ENCODE measurements at places on chromosomes 2 and 18.

DNA sequence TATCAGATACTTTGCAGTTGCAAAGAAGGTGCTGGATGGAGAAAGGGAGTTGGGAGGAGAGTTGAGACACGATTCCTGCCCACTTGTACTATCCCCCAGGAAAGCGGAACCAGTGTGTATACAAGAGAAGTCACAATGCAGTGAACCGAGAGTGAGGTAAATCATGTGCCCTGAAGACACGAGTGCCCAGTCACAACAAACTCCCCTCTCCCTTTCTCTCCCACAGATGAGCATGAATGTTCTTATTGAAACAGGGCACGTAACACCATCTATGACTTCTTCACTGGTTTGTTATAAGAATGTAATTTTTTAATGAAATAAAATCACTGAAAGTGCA lies 155.7 kb downstream of the IRS1 start:
- peak; percentile 59 for DNase-seq
- no peaks in the 10 kb centered on the region for H3K36me3 ChIP-seq
- peak overlapping the region; percentile 40 for H3K27ac ChIP-seq
- H3K27me3 ChIP-seq: no peaks in the 10 kb centered on the region
- no peak overlapping the region for H3K4me3 ChIP-seq
- peaks cover 52% of the 10 kb centered on the region for H3K4me1 ChIP-seq

DNA sequence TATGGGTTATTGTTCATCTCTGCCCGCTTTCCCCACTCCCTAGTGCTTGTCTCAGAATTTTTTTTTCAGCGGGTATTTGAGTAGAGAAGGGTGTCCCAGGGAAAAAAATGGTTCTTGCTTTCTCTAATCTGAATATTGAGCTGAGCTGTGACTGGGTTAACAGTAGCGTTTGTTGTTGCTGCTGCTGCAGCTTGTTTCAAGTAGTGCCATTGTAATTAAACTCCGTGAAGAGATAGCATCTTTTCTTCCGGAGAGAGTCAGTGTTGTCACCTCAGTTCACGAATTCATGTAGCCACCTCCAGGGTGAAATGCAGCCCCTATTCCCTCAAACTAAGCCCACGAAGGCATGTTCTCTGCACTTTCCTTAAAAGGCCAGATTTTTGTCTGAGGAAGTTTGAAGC lies 1.5 kb upstream of the AAK1 start:
- H3K27me3 ChIP-seq: no peaks in the 10 kb centered on the region
- no peaks in the 10 kb centered on the region for H3K36me3 ChIP-seq
- no peak overlapping the region for H3K4me3 ChIP-seq
- no peak for DNase-seq
- H3K27ac ChIP-seq: peak overlapping the region; percentile 99

DNA sequence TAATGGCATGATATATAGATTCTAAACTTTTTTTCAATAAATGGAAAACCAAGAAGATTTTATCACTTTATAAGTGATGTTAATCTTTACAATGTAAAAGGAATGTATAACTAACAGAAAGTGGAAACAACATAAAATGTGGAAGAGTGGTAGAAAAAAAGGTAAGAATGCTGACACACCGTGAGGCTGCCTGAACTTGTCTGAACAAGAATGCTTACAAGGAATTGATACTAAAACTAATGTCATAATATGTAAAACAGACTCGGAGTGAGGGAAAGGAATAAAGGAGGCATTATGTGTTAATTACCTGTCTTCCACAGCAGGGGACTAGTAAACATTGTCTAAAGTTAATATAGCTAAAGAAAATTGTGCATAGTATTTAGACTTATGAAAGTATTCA lies 958.8 kb upstream of the TMEFF2 start:
- H3K4me1 ChIP-seq: no peaks in the 10 kb centered on the region
- no peak for DNase-seq
- H3K27me3 ChIP-seq: no peaks in the 10 kb centered on the region
- no peak overlapping the region for H3K27ac ChIP-seq

- no peaks in the 10 kb centered on the region for H3K27me3 ChIP-seq
- H3K4me1 ChIP-seq: no peaks in the 10 kb centered on the region
- H3K27ac ChIP-seq: no peak overlapping the region
- peak; percentile 48 for DNase-seq
- H3K4me3 ChIP-seq: no peak overlapping the region
Observed at GRCh38 chr18:47754311-47755101, 176.0 kb downstream of the SMAD2 start.

DNA sequence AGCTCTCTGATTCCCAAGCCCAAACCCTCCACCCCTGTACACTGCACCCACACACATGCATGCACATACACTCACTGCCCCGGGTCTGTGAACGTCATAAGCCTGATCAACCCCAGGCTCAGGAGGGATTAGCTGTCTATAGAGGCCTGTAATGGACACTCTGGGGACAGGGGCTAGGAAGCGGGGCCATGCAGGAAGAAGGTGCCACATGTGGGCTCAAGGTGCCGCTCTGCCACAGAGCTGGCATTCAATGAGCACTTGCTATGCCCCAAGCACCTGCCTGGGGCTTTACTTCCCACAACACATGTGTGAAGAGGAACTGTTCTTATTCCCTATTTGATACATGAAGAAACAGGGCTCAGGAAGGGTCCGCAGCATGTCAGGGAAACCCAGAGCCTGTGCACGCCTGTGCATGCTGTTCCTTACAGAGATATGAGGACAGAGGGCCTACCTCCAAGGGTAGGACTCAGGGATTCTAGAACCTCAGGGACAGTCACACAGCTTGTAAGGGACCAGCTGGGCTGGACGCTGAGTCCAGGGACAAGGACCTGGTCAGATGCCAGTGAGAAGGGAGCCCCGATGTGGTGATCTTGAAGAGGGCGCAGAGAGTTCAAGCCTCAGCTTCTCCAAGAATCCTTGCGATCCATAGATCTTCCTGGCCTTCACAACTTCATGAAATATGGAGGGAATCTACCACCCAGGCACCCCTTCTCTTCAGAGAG lies 5.0 kb downstream of the BIN1 start:
- H3K27ac ChIP-seq: no peak overlapping the region
- no peak for DNase-seq
- H3K36me3 ChIP-seq: no peaks in the 10 kb centered on the region

DNA sequence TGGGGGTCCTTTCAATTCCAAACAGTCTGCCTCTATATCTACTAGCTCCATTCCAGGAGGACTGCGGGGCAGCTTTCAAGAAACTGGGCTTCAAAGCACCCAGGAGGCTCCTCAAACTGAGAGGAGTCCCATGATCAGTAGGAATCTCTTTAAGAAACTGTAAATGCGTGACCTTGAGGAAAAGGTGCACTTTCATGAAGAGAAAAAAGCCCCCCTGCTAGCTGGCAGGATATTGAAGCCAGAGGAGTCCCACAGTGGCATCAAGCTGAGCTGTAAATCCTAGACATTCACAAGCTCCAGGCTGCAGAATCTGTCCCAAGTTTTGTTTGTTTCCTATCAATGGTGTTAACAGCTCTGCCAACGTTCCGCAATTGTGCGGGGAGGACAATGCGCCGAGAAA lies 790.1 kb downstream of the SLC4A3 start:
- no peak overlapping the region for H3K27ac ChIP-seq
- no peaks in the 10 kb centered on the region for H3K36me3 ChIP-seq
- no peaks in the 10 kb centered on the region for H3K4me1 ChIP-seq
- H3K27me3 ChIP-seq: no peaks in the 10 kb centered on the region
- no peak overlapping the region for H3K4me3 ChIP-seq

DNA sequence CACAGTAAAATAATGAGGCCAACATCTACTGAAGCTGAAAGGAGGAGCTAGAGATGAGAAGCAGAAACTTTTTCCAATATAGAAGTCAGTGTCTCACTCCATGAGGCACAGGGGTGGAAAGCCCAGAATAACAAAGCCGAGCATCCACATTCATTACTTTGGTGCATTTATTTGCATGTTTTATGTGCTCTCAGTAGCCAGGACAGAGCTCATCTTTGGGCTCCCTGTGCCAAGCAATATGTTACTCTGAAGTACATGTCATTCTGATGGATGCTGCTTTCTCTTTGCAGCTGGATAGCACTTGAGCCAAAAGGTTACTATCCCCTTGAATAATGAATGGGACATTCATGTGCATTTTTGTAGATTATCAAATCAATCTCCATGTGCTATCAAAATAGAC lies 338.6 kb upstream of the SOX11 start:
- DNase-seq: no peak
- no peaks in the 10 kb centered on the region for H3K4me1 ChIP-seq
- no peak overlapping the region for H3K4me3 ChIP-seq
- H3K27ac ChIP-seq: no peak overlapping the region

DNA sequence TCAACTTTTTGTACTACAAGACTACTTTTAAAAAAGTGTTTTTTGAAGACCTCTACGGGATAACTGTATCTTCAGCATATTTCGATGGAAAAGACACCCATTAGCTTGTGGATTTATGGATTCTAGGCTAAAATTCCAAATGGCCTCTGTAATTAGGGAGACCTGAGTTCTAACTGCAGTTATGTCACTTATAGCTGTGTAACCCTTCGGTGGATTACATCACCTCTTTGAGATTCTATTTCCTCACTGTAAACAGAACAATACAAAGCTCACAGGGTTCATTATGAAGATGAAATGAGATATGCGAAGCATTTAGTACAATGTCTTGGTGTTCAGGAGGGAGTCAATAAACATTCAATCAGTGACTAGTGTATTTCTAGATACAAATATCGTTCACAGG lies 24.2 kb downstream of the LMAN2L start:
- no peak overlapping the region for H3K4me3 ChIP-seq
- H3K36me3 ChIP-seq: peaks cover 14% of the 10 kb centered on the region
- H3K27ac ChIP-seq: no peak overlapping the region
- no peak for DNase-seq
- H3K4me1 ChIP-seq: no peaks in the 10 kb centered on the region

DNA sequence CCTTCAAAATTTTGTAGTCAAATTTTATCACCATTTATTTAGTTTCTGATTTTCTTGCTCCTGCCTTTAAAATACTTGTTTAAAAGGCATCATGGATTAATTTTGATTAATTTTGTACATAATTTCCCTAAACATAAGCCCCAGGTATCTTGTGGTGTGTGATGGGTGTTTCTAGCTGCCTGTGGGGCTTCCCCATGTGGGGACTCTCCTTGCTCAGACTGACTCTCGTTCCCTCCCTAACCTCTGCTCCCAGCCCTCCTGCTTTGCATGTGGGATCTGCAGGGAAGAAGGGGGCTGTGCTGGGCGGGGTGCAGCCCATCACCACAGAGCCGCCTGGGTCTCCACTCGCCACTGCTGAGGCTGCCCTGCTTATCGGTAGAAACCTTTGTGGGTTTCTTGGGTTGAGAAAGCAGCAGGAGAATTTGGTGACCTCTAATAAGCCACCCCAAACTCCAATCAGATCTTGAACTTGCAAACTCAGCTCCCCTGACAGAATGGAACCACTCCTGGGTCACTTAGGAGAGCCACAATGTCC lies 72.5 kb downstream of the MRPS9 start:
- H3K36me3 ChIP-seq: no peaks in the 10 kb centered on the region
- H3K27me3 ChIP-seq: no peaks in the 10 kb centered on the region
- H3K4me3 ChIP-seq: no peak overlapping the region
- no peak overlapping the region for H3K27ac ChIP-seq

DNA sequence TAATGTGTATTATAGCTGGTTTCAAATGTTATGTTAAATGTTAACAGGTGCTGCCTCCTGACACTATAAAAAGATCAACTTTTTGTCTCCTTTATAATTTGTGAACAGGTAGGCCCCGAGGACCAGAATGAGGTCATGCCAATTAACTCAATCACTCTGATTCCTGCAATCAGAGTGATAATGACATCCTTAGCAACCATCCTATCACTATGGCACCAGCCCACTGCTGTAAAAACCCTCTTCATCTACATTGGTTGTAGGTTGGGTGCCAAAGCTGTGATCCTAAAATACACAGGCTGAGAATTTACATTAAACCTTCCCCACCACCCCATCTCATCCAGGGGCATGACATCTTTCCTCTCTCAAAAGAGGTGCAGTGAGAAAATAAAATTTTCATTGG lies 103.5 kb downstream of the CPO start:
- H3K4me1 ChIP-seq: no peaks in the 10 kb centered on the region
- no peaks in the 10 kb centered on the region for H3K27me3 ChIP-seq
- no peaks in the 10 kb centered on the region for H3K36me3 ChIP-seq
- no peak overlapping the region for H3K4me3 ChIP-seq
- H3K27ac ChIP-seq: no peak overlapping the region

DNA sequence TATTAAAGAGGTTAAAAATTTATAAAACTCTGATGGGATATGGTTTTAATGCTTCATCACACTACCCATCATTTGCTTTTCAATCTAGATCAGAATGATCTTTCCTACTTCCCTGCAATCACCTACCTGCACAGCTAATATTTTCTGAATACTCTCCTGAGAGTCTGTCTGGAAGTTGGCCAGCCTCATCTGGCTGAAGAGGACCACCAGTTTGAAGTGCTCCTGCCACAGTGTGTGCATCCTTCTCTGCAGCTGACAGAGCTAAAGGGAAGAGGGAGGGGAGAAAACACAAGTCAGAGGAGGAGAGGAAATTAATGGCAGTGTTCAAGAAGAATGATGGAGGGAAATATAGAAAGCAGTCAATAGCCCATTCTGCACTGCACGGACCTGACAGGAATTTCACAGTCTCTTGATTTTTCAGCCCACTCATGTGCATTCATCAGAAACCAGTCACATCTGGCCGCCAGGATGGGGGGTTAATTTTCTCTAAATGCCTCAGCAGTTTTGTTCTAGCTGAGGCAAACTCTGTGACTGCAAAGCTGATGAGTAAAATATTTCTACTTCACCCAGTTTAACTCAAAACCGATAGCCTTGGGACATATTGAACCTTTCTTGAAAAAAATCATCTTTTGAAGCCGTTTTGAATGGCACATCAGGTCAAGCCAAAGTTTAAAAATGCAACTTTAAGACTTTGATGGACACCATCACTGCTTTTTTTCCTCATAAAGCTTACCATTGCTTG lies 201.8 kb upstream of the KLHL14 start:
- no peaks in the 10 kb centered on the region for H3K27me3 ChIP-seq
- no peaks in the 10 kb centered on the region for H3K36me3 ChIP-seq
- no peak overlapping the region for H3K27ac ChIP-seq
- no peaks in the 10 kb centered on the region for H3K4me1 ChIP-seq
- DNase-seq: peak; percentile 69

DNA sequence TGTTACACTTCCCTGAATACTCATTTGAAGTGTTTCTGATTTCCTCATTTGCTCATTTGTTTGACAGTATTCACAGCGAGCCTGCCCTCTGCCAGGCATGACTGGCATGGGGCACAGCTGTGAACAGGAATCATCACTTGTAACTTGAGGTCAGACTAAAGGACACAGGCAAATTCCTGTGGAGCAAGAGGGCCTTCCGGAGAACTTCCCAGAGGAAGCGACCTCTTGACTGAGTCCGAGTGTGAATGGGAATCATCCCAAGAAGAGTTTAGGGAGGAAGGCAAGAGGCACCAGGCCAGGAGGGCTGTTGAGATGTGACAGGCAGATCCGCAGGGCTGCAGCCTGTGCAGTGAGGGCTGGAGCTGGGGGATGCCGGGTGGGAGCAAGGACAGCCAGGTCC lies 45.4 kb downstream of the LIMS1 start:
- peaks cover 25% of the 10 kb centered on the region for H3K4me1 ChIP-seq
- no peak overlapping the region for H3K27ac ChIP-seq
- no peaks in the 10 kb centered on the region for H3K36me3 ChIP-seq
- H3K4me3 ChIP-seq: no peak overlapping the region

GRCh38 chr18:9741793-9742523 lies 33.9 kb downstream of the RAB31 start:
- H3K27ac ChIP-seq: peak overlapping the region; percentile 61
- H3K36me3 ChIP-seq: no peaks in the 10 kb centered on the region
- no peak overlapping the region for H3K4me3 ChIP-seq
- no peaks in the 10 kb centered on the region for H3K27me3 ChIP-seq

- peaks cover 11% of the 10 kb centered on the region for H3K4me1 ChIP-seq
- H3K27me3 ChIP-seq: no peaks in the 10 kb centered on the region
- no peak for DNase-seq
- H3K4me3 ChIP-seq: no peak overlapping the region
- no peaks in the 10 kb centered on the region for H3K36me3 ChIP-seq
Observed at GRCh38 chr18:31680831-31681568, 3.4 kb downstream of the B4GALT6 start.

Data from thyroid gland (tissue), 4 donors.